Right atrium auricular region (tissue), 2 donors: ENCODE measurements at places on chromosomes 5 and 9. TPM values are rescaled to one million over a fixed set of nuclear protein-coding genes. Genes with fewer than 3 reads are reported as not detected.

- peak overlapping the region; percentile 93 for H3K4me3 ChIP-seq
- DNase-seq = no peak
- peaks cover 24% of the 10 kb centered on the region for H3K4me1 ChIP-seq
These were observed 3.0 kb downstream of the ZSWIM6 start for GRCh38 chr5:61334868-61335615.

Gene LECT2
- not detected for total RNA-seq

GRCh38 chr9:96884443-96884842 lies 30.1 kb upstream of the ZNF782 start:
- no peaks in the 10 kb centered on the region for H3K27me3 ChIP-seq
- no peak for DNase-seq

GRCh38 chr9:127508901-127509260 lies 57.6 kb downstream of the LRSAM1 start:
- peaks cover 37% of the 10 kb centered on the region for H3K36me3 ChIP-seq
- H3K27ac ChIP-seq = peak overlapping the region; percentile 52
- H3K4me1 ChIP-seq = peaks cover 19% of the 10 kb centered on the region

Gene GABRA1
- not detected for total RNA-seq

DNA sequence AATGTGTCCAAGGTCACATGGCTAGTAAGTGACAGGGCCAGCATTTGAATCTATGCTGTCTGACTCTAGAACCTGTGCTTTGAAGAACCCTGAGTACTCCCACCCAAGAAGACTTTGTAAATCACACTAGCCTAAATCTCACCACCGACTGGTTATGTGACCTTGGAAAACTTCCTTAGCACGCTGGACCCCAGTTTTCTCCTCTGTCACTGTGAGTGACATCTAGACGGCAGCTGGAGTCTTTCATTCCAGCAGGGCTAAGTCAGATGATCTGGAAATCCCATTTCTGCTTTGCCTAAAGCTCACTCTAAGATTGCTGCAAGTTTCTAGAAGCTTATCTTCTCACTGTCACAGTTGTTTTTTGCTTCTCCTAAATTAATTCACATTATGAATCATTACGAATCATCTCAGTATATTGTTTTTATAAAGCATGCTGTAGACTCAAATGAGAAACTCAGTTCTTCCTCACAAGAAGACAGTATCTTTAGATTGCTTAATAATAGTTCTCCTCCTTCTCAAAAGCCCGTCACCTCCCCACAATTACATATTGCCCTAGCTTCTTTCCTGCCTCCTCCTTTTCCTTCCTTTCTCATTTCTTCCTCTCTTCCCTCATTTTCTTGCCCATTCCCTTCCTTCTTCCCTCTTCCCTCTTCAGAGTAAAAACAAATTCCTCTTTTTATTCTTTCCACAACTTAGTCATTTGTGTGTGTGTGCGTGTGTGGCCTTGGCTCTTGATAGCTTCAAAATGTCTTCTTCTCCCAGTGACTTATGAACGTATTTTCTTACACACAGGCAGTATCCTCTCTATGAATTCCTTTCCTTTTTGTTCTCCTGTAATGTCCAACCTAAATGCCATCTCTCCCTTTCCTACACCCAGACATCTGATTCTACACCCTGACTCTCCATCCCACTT lies 16.8 kb downstream of the ALDOB start:
- DNase-seq = no peak
- no peak overlapping the region for H3K4me3 ChIP-seq
- H3K27ac ChIP-seq = no peak overlapping the region
- H3K36me3 ChIP-seq = no peaks in the 10 kb centered on the region

DNA sequence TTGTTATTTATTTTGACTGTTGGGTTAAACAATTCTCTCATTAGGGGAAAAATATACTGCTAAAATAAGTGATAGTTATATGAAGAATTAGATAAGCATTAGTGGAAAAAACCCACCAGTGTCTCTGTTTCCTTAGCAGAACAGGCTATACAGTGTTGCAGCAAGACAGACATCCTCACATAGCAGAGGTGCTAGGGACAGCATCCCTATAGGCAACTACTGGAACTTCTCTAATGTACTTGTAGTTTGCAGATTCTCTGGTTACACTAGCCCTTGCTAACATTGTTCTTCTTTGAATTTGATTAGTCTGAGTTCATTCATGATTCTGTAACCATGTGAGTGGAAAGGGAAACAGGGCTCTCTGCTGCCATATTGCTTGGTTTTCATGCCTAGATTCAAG lies 661.8 kb upstream of the RGMB start:
- H3K27me3 ChIP-seq = no peaks in the 10 kb centered on the region
- no peak overlapping the region for H3K27ac ChIP-seq
- no peaks in the 10 kb centered on the region for H3K4me1 ChIP-seq
- H3K4me3 ChIP-seq = no peak overlapping the region
- DNase-seq = no peak

Gene MORN5
- not detected for total RNA-seq

DNA sequence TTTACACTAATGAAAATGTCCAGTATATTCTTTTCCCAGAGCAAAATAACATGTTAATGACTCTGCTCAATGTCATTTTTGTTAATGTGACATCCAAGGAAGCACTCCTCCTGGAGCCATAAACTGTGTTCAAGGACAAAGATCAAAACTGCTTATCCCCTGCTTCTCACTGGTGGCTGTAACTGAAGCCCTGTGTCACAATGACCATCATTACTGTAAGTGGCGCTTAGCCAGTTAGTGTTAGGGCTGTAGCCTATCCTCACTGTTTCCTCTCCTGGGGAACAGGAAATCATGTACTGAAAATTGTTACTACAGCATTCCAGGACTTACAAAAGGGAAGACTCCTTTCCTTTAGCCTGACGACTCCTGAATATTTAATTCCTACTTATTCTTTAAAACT lies 71.7 kb upstream of the COX7C start:
- no peaks in the 10 kb centered on the region for H3K36me3 ChIP-seq
- H3K4me3 ChIP-seq = no peak overlapping the region
- H3K27ac ChIP-seq = no peak overlapping the region
- H3K4me1 ChIP-seq = no peaks in the 10 kb centered on the region
- no peak for DNase-seq

Gene GARIN3
- total RNA-seq = not detected

DNA sequence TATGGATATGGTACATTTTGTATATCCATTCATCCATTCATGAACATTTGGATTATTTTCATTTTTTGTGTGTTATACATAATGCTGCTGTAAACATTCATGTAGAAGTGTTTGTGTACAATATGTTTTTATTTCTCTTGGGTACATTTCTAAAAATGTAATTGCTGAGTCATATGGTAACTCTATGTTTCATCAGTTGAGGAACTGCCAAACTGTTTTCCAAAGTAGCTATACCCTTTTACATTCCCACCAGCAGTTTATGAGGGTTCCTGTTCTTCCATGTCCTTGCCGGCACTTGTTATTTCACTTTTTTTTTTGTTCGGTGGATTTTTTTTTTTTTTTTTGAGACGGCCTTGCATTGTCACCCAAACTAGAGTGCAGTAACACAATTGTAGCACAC lies 54.0 kb upstream of the MCCC2 start:
- no peak for DNase-seq
- no peaks in the 10 kb centered on the region for H3K27me3 ChIP-seq
- H3K4me1 ChIP-seq = no peaks in the 10 kb centered on the region
- no peak overlapping the region for H3K4me3 ChIP-seq
- peaks cover 10% of the 10 kb centered on the region for H3K36me3 ChIP-seq
